Stimulated activated CD8-positive, alpha-beta memory T cell treated with anti-CD3 and anti-CD28 coated beads, Interleukin-7, amount 100 ng/mL, for 1 hour (primary cell): ENCODE measurements at places on chromosomes 2 and 18.

DNA sequence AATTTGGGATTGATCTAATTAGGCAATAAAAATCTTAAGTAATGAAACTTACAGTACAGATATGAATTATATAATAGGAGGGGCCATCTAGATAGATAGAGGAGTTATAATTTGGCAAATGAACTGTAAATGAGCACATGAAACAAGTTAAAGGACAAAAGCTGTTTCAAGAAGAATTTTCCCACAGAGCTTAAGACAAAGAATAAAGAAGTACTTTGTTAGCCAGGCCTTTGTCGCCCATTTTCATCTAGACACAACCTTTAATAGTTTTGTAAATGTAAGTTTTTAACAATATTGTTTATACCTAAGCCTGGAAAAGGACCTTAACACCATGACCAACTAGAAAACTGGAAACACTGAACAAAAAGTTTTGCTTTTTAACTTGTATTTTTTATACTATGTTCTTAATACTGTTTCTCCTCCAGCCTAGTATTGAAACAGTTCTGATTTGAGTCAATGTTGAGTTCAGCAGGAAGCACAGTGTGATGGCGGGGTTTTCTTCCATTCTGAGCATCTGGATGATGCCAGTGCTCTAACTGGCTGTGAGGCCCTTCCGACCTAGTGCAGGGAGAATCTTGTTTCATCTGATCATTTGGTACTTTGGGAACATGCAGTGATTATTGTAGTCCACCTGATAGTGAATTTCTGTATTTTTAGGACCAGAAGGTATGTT is 37.6 kb downstream of the FARP2 start:
- DNase-seq = no peak

GRCh38 chr2:236874866-236875481 is 210.7 kb upstream of the COPS8 start:
- no peak for DNase-seq

GRCh38 chr2:157466764-157467163 is 22.9 kb upstream of the CYTIP start:
- no peak for DNase-seq

- no peak for DNase-seq
Observed at GRCh38 chr2:111946294-111947114, 48.1 kb downstream of the MERTK start.

DNA sequence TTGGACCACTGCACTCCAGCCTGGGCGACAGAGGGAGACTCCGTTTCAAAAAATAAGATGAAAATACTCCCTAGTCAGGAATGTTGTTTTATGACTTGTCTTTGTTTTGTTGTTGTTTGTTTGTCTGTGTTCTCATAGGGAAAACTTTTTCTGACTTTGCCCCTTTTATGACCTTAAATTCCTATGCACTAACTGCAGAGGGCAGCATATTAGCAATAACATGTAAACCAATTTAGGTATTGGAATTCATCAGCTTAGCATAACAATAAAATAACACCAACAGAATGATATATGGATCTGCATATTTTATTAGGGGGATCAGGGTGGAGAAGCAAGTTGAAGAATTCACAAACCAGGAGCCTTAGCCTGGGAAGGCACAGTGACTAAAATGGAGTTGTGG is 631.5 kb downstream of the SUCLG1 start:
- no peak for DNase-seq

DNA sequence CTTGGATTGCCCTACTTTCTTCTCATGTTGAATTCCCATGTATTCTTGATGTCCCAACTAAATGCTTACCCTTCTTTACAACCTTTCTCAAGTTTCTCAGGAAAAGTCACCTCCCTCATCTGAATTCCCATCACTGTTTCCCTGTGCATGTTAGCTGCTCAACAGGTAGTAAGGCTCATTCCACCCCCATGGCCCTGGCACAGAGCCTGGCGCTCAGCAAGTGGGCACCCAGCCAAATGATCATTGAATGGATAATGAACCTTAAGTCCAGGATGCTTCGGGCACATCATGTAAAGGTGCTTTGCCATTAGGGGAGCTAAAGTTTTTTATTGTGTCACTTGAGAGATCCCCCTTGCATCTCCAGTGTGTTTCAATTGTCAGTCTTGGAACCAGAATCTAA is 124.0 kb downstream of the PKP4 start:
- DNase-seq = no peak

DNA sequence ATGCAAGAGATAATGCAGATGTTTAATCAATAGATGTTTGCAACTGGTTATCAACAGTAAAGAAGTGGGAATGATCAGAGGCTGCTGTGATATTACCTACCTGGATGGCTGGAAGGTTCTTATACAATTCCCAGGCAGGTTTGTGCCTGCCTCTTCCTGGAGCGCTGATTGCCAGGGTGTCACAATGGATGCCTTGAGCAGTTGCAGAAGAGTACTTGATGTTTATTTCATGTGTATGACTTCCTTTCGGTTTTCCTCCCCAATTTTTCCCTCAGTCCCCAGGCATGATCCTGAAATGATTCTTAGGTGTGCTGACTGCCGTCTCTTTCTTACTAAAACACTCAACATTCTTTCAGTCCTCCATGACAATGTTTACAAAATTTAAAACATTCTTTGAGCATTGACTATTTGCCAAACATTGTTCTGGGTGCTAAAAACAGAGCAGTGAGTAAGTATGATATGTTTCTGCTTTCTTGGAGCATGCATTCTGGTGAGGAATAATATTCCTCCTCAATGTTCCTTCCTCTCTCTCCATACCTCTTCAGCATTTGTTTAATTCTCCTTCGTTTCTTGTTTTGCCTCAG is 416.6 kb upstream of the TRIB2 start:
- no peak for DNase-seq

GRCh38 chr18:50644807-50645206 is 84.9 kb downstream of the MAPK4 start:
- no peak for DNase-seq

GRCh38 chr2:46269001-46269400 is 28.2 kb upstream of the EPAS1 start:
- no peak for DNase-seq

GRCh38 chr18:29653671-29654215 is 1388.8 kb downstream of the DSC3 start:
- no peak for DNase-seq

GRCh38 chr18:48325115-48325665 is 84.0 kb downstream of the ZBTB7C start:
- DNase-seq = no peak

- no peak for DNase-seq
Observed at GRCh38 chr2:187679454-187679853, 125.2 kb upstream of the TFPI start.

- no peak for DNase-seq
Observed at GRCh38 chr2:20667151-20667530, 197 bp downstream of the GDF7 start.

GRCh38 chr2:213281156-213281555 is 3.1 kb upstream of the SPAG16 start:
- no peak for DNase-seq

DNA sequence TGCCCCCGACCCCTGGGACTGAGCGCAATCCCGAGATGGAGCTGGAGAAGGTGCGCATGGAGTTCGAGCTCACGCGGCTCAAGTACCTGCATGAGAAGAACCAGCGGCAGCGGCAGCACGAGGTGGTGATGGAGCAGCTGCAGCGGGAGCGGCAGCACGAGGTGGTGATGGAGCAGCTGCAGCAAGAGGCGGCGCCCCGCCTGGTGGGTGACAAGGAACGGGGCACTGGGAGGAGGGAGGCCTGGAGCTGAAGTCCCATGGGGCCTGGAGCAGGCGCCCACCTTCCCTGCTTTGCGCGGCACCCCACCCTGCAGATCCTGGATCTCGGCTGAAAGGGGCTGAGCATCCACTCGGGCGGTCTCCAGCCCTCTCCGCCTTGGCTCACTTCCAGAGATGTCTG is 1.2 kb downstream of the TMEM247 start:
- no peak for DNase-seq

DNA sequence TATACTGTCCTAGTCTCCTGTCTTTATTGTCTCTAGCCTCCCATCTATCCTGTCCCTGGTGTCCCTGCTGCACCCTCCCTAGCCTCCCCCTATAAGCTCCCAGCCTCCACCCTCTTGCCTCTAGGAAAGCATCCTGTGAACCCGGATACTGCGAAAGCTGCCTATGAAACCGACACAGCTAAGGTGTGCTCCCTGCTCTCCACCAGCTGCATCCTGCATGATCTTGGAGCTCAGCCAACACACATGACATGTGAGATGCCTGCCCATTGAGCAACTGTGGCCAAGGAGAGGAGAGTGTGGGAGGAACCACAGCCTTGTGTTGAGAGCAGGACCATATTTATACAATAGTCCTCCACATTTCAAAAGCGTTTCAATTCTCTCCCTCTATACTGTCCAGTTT is 187.1 kb downstream of the ZBTB7C start:
- no peak for DNase-seq

GRCh38 chr2:30276455-30276911 is 45.1 kb downstream of the LBH start:
- DNase-seq = no peak

DNA sequence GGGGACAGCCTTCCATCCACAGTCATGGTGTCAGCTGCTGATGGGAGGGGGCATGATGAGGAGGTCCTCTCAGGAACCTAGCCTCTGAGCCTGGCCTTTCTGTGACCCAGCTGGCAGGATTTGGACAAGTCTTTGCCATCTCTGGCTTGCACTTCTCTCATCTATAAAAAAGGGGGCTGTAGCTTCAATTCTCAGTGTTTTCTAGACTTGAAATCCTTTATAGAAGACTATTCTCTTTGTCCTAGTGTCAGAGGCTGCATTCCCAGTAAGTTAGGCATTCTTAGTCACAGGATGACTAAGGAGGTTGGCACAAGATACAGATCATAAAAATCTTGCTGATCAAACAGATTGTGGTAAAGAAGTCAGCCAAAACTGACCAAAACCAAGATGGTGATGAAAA is 958.5 kb downstream of the CNTNAP5 start:
- no peak for DNase-seq

GRCh38 chr2:222504191-222504590 is 79.8 kb downstream of the SGPP2 start:
- DNase-seq = no peak

- DNase-seq = no peak
Observed at GRCh38 chr2:10432311-10433181, 15.6 kb downstream of the ODC1 start.

GRCh38 chr2:162581959-162582798 is 238.2 kb downstream of the GCA start:
- no peak for DNase-seq

- DNase-seq = no peak
Observed at GRCh38 chr2:134268265-134268664, 14.4 kb downstream of the MGAT5 start.

DNA sequence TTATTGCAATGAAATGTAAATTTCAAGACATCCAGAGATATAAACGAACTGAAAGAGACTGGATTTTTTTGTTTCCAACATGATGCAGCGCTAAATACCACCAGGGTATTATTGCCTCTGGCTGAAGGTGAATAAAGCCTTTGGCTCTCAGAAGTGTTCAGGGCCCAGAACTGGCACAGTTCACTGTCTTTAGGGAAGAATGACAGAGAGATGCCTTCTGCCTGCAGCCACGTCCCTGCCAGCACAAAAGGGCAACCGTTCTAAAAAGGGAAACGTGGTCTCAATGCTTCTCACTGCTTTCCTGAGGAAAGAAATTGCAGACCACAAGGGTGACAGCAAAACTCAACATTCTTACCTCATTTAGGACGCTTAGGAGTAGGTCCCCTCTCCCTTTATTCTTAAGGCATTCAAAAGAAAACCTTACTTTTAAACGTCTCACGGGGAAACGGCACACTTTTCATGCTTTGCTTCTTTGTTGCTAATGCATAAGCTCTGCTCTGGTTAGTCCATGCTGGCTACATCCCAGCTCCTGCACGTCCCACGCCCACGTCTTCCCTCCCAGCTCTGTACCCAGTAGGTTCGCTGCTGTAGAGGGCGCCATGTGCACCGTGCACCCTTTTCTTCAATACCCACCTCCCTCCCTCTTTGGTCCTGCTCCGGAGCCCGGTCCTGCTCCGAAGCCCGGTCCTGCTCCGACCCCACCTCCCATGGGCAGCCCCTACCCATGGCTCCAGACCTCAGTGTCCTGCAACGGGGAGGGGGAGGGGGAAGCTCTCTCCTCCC is 171.0 kb downstream of the HRH4 start:
- DNase-seq = no peak

- no peak for DNase-seq
Observed at GRCh38 chr2:215931256-215931903, 82.0 kb downstream of the MREG start.

DNA sequence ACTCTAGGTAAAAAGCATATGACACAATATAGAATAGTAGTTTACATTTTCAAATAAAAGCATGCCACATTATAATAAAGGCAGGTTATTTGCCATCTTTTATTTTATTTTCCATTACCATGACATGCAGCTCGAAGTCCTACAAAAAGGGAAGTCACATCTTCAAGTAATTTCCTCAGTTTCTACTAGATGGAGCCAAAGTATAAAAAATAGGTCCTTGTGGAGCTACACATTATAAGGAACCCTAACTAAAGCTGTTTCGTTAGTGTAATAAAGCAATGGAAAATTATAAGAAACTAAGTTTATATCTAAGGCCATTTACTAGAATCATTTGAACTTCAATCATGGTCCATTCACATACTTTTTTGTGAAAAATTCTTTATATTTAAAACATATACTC is 674.5 kb downstream of the KCNJ3 start:
- no peak for DNase-seq

GRCh38 chr2:135208016-135208415 is 155.9 kb downstream of the RAB3GAP1 start:
- DNase-seq = no peak

DNA sequence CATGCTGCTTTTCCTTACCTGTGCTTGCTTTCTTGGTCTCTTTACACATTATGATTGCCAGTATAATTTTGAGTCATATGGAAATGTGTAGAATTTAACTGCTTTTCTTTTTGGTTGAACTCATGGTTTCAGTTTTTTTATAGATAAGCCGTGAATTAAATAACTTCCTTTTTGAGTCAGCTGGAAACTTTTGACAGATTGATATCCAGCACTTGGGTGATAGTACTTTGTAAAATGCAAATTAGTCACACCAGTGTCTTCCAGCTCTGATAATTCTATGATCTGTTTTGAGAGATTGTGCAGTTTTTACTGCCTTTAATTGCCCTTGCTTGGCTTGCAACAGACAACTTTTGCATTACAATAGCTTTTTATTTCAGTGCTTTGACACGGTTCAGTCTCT is 86.4 kb downstream of the NCOA1 start:
- no peak for DNase-seq

GRCh38 chr2:74984947-74985637 is 26.6 kb downstream of the POLE4 start:
- no peak for DNase-seq

- DNase-seq = no peak
Observed at GRCh38 chr2:240163844-240164574, 23.6 kb upstream of the OTOS start.
